ENCODE measurements at places on chromosomes 6 and 20. TPM values are rescaled to one million over a fixed set of nuclear protein-coding genes. Genes with fewer than 3 reads are reported as not detected.

DNA sequence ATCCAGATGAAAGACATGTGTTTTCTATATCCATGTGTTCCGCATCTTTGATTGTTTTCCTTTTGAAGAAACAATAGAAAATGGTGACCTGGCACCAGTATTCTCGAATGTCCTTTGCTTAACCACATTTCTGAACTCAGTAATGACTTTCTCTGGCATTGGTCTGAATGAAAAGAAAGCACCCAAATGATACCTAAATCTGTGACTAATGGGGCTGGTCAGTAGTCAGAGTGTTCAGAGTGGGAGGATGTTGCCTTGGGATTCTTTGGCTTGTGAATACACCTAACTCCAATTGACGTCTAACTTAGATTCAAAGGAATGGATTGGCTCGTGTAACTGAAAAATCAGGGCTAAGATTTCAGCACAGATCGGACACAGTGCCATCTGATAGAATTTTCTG is 27.1 kb downstream of the PARD6B start:
- H3K4me1 ChIP-seq = no peaks in the 10 kb centered on the region
- peaks cover 6% of the 10 kb centered on the region for H3K27me3 ChIP-seq
- no peak overlapping the region for H3K27ac ChIP-seq
- no peak overlapping the region for H3K4me3 ChIP-seq
- no peak for DNase-seq

GRCh38 chr6:170182093-170182780 is 108.6 kb downstream of the DLL1 start:
- H3K36me3 ChIP-seq = no peaks in the 10 kb centered on the region
- H3K4me3 ChIP-seq = no peak overlapping the region
- no peaks in the 10 kb centered on the region for H3K27me3 ChIP-seq
- no peaks in the 10 kb centered on the region for H3K4me1 ChIP-seq
- H3K27ac ChIP-seq = no peak overlapping the region

GRCh38 chr6:41940759-41941279 is 789 bp downstream of the CCND3 start:
- DNase-seq = peak; percentile 66
- H3K4me3 ChIP-seq = peak overlapping the region; percentile 91
- no peaks in the 10 kb centered on the region for H3K27me3 ChIP-seq

DNA sequence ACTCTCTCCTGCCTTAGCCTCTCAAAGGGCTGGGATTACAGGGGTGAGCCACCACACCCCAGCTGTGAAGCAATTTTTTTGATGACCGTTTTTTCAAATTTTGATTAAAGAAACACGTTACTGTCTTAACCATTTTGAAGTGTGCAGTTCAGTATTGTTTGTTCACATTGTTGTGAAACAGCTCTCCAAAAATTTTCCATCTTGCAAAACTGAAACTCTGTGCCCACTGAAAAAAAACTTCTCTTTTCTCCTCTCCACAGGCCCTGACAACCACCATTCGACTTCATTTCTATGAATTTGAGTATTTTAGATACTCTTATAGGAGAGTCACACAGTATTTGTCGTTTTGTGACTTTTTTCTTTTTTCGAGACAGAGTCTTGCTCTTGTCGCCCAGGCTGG is 53.9 kb downstream of the ECT2L start:
- H3K4me3 ChIP-seq = no peak overlapping the region
- no peaks in the 10 kb centered on the region for H3K27me3 ChIP-seq
- no peaks in the 10 kb centered on the region for H3K36me3 ChIP-seq
- no peaks in the 10 kb centered on the region for H3K4me1 ChIP-seq
- no peak for DNase-seq

DNA sequence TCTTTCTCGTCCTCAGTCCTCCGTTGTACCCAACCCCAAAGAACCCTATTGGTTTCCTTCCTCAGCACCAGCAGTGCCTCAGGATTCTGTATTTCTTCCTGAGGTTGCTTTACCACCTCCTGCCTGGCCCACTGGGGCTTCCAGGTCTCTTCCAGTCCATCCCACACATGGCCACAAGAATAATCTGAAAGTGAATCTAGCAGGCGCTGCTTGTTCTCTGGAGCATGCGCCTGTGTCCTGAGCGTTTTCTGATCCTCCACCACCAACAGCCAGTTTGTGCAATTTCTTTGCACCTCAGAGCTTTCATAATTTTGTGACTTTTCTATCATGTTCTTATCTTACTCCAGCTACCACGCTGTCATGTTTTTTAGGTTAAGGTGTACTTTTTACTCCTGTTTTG is 11.6 kb upstream of the HSP90AB1 start:
- H3K4me1 ChIP-seq = no peaks in the 10 kb centered on the region
- no peak overlapping the region for H3K4me3 ChIP-seq
- no peaks in the 10 kb centered on the region for H3K36me3 ChIP-seq
- no peak overlapping the region for H3K27ac ChIP-seq

GRCh38 chr6:83051377-83052172 is 14.1 kb downstream of the UBE3D start:
- H3K36me3 ChIP-seq = peaks cover 7% of the 10 kb centered on the region
- no peak overlapping the region for H3K27ac ChIP-seq
- no peaks in the 10 kb centered on the region for H3K27me3 ChIP-seq
- H3K4me1 ChIP-seq = no peaks in the 10 kb centered on the region
- DNase-seq = no peak
- H3K4me3 ChIP-seq = no peak overlapping the region

- H3K36me3 ChIP-seq = no peaks in the 10 kb centered on the region
- no peaks in the 10 kb centered on the region for H3K27me3 ChIP-seq
- H3K4me1 ChIP-seq = peaks cover 26% of the 10 kb centered on the region
- no peak overlapping the region for H3K27ac ChIP-seq
- H3K4me3 ChIP-seq = no peak overlapping the region
Measured at GRCh38 chr6:6597682-6598081, 9.2 kb downstream of the LY86 start.

- peaks cover 52% of the 10 kb centered on the region for H3K27me3 ChIP-seq
- peaks cover 11% of the 10 kb centered on the region for H3K4me1 ChIP-seq
- H3K36me3 ChIP-seq = no peaks in the 10 kb centered on the region
Measured at GRCh38 chr6:27541212-27541932, 68.5 kb upstream of the ZNF184 start.

GRCh38 chr6:5051394-5051793 is 33.7 kb upstream of the PPP1R3G start:
- no peaks in the 10 kb centered on the region for H3K36me3 ChIP-seq
- H3K4me3 ChIP-seq = no peak overlapping the region
- H3K4me1 ChIP-seq = no peaks in the 10 kb centered on the region
- no peak for DNase-seq
- no peak overlapping the region for H3K27ac ChIP-seq
- no peaks in the 10 kb centered on the region for H3K27me3 ChIP-seq

DNA sequence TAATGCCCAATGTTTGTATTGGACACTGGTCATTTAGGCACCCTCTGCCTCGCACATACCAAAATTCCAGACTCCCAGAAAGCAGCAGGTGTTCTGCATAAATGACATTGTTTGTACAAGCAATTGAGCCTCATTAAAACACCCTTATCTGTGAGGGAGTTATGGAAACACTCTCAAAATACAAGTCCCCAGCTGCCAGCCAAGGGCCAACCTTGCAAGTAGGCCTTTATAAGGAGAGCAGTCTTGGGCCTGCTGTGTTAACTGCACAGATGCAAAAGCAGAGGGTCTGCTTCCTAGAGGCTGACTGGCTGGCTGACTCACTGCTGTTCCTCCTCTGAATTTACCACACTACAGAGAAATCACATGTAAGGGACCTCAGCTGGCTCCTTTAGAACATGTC is 150.4 kb upstream of the HMGN3 start:
- H3K36me3 ChIP-seq = no peaks in the 10 kb centered on the region
- H3K27me3 ChIP-seq = no peaks in the 10 kb centered on the region
- no peak overlapping the region for H3K27ac ChIP-seq
- no peaks in the 10 kb centered on the region for H3K4me1 ChIP-seq

GRCh38 chr6:144353871-144354314 is 68.8 kb downstream of the UTRN start:
- no peaks in the 10 kb centered on the region for H3K27me3 ChIP-seq
- peaks cover 2% of the 10 kb centered on the region for H3K36me3 ChIP-seq
- peak overlapping the region; percentile 83 for H3K27ac ChIP-seq
- peaks cover 59% of the 10 kb centered on the region for H3K4me1 ChIP-seq

- no peak for DNase-seq
- no peaks in the 10 kb centered on the region for H3K4me1 ChIP-seq
- no peaks in the 10 kb centered on the region for H3K36me3 ChIP-seq
- no peak overlapping the region for H3K4me3 ChIP-seq
- H3K27ac ChIP-seq = no peak overlapping the region
Measured at GRCh38 chr6:1346101-1346500, 34.2 kb downstream of the FOXQ1 start.

- H3K36me3 ChIP-seq = no peaks in the 10 kb centered on the region
- no peak overlapping the region for H3K4me3 ChIP-seq
- H3K4me1 ChIP-seq = peaks cover 7% of the 10 kb centered on the region
- H3K27me3 ChIP-seq = peaks cover 3% of the 10 kb centered on the region
- no peak overlapping the region for H3K27ac ChIP-seq
- no peak for DNase-seq
Measured at GRCh38 chr6:42147138-42147562, 4.7 kb upstream of the C6orf132 start.

- H3K4me1 ChIP-seq = peaks cover 10% of the 10 kb centered on the region
- DNase-seq = no peak
- H3K27ac ChIP-seq = no peak overlapping the region
- H3K36me3 ChIP-seq = no peaks in the 10 kb centered on the region
- no peak overlapping the region for H3K4me3 ChIP-seq
Measured at GRCh38 chr6:34049395-34050342, 96.2 kb downstream of the GRM4 start.

DNA sequence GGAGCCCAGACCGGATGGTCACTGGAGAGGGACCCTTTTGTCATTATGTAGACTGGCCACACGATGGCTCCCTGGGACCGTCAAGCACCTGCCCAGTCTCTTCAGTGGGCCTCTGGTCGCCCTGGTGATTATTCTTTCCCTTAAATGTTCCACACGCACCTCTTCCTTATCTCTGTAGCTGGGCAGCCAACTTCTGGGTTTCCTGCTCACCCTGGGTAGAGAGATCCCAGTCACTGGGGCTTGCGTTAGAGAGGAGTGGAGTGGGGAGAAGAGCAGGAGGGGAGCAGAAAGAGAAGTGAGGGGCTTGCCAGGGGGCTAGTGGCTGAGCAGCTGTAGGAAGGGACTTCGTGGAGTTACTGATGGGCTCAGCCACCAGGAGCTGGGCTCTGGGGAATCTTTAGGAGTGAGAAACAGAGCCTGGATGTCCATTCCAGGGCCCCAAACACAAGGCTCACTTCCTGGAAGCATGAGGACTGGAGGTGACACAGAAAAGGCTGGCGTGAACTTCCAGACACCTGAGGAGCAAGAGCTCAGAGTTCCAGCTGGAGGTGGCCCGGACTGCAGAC is 150.1 kb downstream of the DHX35 start:
- no peaks in the 10 kb centered on the region for H3K36me3 ChIP-seq
- H3K27ac ChIP-seq = no peak overlapping the region
- no peak overlapping the region for H3K4me3 ChIP-seq
- H3K27me3 ChIP-seq = peaks cover 41% of the 10 kb centered on the region
- no peak for DNase-seq
- no peaks in the 10 kb centered on the region for H3K4me1 ChIP-seq

DNA sequence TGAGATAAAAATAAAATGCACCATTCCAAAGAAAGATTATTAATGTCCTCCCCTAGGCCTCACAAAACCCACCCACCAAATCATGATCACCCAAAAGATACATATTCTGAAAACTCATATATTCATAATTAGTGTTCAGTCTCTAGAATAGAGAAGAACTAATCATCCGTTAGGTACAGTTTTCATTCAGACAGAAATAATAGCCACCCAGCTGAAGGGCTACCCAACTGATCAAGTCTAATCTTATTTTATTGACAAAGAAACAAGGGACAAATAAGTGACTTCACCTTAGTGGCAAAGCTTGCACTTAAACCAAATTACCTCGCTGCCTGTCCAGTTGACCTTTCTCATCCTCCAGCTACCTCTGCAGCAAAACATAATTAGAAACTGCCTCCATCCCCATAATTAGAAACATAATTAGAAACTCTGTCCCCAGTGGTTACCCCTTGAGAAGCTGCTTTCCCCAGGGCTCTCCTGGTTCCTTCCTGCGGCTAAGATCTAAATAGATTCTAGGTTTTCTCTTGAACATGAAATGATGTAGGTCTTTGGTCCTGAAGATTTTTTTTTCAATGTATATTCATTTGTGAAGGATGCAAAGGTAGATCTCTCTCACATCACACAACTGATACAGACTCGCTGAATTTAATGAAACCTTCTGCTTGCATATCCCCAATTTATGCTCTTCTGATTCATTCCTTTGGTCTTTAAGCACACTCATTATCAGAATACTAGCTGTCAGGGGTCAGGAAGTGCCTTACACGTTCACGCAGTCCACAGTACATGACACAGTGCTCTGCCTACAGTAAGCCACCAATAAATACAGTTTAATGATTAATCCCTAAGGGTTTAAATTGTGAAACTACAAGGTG is 46.3 kb downstream of the HBS1L start:
- H3K27ac ChIP-seq = no peak overlapping the region
- no peaks in the 10 kb centered on the region for H3K27me3 ChIP-seq
- H3K36me3 ChIP-seq = peaks cover 3% of the 10 kb centered on the region
- peaks cover 2% of the 10 kb centered on the region for H3K4me1 ChIP-seq

GRCh38 chr6:13273202-13273930 is 55.0 kb downstream of the TBC1D7 start:
- no peak for DNase-seq
- H3K4me1 ChIP-seq = peaks cover 18% of the 10 kb centered on the region
- no peaks in the 10 kb centered on the region for H3K36me3 ChIP-seq

- no peak overlapping the region for H3K4me3 ChIP-seq
- DNase-seq = no peak
- no peaks in the 10 kb centered on the region for H3K27me3 ChIP-seq
- H3K4me1 ChIP-seq = no peaks in the 10 kb centered on the region
Measured at GRCh38 chr6:65979120-65979519, 272.1 kb upstream of the EYS start.

GRCh38 chr20:34472246-34472925 is 43.8 kb upstream of the DYNLRB1 start:
- no peak overlapping the region for H3K27ac ChIP-seq
- H3K4me3 ChIP-seq = no peak overlapping the region
- DNase-seq = no peak
- H3K27me3 ChIP-seq = no peaks in the 10 kb centered on the region
- no peaks in the 10 kb centered on the region for H3K4me1 ChIP-seq
- H3K36me3 ChIP-seq = no peaks in the 10 kb centered on the region

GRCh38 chr6:4751823-4752464 is 24.3 kb upstream of the CDYL start:
- H3K4me1 ChIP-seq = no peaks in the 10 kb centered on the region
- H3K27ac ChIP-seq = no peak overlapping the region
- no peak for DNase-seq
- peaks cover 2% of the 10 kb centered on the region for H3K27me3 ChIP-seq
- no peak overlapping the region for H3K4me3 ChIP-seq
- no peaks in the 10 kb centered on the region for H3K36me3 ChIP-seq

DNA sequence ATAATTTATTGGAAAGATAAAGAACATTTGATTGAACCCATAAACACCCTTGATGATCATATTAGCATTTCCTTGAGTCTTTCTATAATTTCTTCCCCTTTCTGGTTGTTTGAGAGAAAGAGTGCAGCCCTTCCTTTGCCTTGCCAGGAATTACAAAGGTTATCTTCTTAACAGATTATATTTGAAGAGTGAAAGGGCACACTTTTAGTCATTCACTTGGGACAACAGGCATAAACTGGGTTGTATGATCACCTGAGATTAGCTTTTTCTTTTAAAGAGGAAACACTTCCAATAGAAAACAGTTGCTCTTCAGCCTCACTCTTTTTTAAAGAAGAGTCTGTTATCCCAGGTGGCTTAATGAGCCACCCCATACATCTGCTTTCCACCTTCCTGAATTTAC is 295.2 kb downstream of the PHF3 start:
- H3K4me3 ChIP-seq = no peak overlapping the region
- no peaks in the 10 kb centered on the region for H3K36me3 ChIP-seq
- H3K27ac ChIP-seq = no peak overlapping the region
- no peak for DNase-seq
- no peaks in the 10 kb centered on the region for H3K4me1 ChIP-seq

The RIMS1 gene
- total RNA-seq = not detected

The ABT1 gene
- total RNA-seq = 35.6 TPM

The RAD21L1 gene
- 1.6 TPM for total RNA-seq

The IL17F gene
- total RNA-seq = not detected

Data from T-cell (primary cell).